Stimulated activated CD4-positive, alpha-beta T cell treated with anti-CD3 and anti-CD28 coated beads, TNF-alpha, amount 100 ng/mL, for 48 hours (primary cell): ENCODE measurements at places on chromosomes 16 and 17.
A peak's percentile ranks its signal among the peaks of the same experiment; 100 is the strongest.

DNA sequence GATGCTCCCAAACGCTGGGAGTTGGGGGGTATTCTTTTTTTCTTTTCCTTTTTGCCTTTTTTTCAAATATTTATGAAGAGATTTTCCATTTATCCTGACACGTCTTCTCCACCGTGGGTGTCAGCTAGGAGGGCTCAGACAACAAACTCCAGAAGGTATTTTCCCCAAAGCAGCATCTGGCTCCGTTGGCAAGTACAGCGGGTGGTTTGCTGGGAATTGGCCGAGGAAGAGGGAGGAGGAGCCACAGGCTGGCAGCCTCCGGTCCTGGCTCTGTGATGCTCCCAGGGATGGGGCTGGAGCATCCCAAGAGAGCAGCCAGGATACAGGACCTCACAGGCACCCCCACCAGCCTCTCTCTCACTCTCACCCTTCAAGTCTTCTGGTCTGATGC, 10.9 kb upstream of the CACNG4 start:
- DNase-seq: no peak

DNA sequence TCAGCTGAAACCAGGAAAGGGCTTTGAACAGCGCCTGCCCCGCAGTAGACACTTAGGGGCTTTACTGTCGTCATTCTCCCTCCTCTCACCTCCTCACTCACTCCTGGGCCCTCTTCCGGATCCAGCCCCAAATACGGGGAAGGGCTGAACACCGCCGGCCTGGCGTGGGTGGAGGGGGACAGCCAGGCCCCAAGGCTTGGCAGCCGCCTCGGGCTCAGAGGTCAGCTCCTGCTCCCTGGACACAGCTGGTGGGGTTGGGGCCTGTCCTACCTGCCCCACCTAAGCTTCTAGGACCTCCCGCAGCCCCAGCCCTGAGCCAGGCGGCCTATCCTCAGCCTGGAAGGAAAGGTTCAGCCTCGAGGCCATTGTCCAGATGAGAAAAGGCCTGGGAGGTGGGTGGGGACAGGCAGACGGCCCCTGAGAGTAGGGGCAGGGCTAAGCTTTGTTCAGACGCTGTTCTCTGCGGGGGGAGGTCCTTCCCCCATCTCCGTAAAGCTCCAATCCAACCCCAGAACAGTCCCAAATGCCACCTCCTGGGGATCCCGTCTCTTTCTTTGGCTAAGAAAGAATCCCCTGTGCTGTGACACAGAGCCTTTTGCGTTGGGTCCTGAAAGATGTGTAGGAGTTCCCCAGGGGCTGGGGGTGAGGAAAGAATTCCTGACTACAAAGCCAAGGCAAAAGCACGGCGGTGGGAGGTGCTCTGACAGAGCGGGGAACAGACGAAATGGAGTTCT, 881 bp upstream of the LLGL1 start:
- no peak for DNase-seq

DNA sequence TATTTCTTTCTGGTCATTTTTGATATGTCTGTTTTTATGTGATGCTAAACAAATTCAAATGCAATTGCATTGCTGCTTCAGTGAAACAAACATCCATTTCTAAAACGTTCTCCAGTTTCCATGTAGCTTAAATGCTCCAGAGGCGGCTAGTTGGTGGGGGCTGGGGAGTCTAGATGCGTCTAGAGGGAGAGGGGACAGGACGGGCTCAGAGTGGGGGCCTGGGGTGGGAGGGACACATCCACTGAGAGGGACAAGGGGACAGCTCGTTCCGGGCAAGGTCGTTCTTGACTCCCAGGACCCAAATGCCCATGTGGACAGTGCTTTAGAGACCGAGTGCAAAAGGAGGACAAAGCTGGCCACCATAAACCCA, 102.3 kb downstream of the FOXL1 start:
- DNase-seq: no peak

DNA sequence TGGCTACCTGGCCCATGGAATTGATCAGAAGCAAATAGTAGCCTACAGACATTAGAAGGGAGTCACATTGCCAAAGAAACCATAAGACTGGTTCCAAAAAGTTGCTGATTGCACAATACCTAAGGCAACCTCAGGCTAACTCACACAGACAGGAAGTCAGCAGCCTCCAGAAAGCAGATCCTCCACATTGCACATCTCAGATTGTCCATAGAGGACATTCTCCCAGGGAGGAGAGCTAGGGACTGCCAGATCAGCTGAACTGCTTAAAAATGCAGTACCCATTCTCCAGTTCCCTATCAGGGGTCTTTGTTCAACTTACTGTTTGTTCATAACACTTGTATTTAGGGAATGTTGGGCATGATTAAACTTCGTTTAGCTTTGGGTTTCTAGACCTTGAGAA, 4.2 kb downstream of the CCL3 start:
- DNase-seq: no peak

- DNase-seq: no peak
Measured at GRCh38 chr16:84728853-84729424, 29.1 kb downstream of the USP10 start.

DNA sequence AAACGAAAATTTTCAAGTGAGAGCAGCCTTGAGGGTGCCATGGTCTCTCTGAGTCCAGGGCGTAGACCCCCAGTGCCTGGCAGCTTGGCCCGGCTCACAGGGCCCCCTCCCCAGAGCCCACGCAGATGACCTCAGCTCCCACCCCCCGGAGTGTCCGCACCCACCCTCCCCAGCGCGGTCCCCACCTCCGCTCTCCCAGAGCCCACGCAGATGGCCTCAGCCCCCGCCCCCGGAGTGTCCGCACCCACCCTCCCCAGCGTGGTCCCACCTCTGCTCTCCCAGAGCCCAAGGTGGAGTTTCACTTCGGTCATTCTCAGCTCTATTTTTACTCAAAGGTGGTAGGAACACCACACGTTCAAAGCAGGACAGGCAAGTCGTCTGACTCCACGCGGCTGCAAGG, 13.9 kb downstream of the ABR start:
- no peak for DNase-seq

DNA sequence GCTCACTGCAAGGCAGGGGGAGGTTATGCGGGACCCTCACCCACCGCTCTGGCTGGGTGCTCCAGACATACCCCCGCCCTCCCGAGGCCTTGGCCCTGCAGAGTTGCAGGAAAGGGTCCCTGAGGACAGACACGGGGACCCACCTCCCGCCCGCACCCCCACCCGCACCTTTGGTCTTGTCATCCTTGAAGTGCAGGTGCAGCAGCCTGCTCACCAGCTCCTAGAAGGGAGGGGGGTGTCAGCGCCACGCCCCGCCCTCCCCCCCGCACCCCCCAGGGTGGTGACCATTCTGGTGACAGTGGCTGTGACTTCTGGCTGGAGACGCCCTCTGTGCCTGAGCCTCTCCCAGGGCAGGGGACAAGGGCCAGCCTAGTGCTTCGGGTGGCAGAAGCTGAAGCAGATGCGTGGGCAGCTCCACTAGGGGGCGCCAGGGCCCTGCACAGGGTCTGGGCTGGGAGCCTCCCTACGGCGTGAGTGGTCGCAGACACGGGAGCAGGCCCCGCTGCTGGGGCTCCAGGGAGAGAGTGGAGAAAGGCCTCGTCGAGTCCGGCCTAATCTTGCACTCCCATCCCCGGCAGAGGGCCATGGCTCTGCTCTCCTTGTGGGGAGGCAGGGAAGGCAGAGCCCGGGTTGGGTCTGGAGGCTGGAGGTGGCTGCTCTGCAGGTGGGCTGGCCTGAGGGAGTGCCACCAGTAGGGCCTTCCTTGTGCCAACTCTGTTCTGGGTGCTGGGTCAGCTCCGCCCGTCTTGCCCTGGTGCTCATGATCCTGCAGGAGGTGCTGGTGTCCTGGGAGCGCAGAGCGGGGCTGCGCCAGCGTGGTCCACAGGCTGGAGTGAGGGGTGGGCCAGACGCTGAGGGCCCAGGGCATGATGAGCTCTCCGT, 2.7 kb downstream of the CENPX start:
- DNase-seq: peak; percentile 52

- DNase-seq: no peak
Measured at GRCh38 chr17:1171953-1172352, 7.8 kb downstream of the ABR start.

DNA sequence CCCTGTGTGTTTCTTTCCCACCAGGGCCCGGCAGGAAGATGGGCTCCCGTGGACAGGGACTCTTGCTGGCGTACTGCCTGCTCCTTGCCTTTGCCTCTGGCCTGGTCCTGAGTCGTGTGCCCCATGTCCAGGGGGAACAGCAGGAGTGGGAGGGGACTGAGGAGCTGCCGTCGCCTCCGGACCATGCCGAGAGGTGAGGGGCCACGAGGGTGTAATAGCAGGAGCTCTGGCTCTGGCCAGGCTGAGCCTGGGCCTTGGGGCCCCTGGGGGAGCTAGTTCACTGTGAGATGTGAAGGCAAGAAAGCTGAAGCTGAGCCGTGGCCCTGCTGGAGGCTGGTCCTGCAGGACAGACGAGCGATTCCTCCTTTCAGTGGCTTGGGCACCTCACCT, 20.0 kb downstream of the C1QTNF1 start:
- DNase-seq: no peak

DNA sequence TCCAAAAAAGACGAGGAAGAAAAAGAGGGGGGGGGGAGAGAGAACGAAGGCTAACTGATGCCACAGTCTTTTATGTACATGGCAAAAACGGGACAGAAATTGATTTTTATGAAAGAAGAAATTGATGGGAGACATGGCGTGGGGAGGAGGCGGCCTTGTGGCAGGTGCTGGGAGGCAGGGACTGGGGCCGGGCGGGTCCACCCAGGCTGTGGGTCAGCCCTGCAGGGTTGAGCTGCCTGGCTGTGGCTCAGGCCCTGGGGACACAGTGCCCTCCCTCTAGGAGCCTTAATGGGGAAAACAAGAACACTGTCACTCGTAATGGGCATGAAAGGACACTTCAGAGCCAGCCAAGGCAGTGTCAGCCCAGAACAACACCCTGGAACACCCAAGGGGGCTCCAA, 34.8 kb downstream of the SNX20 start:
- no peak for DNase-seq

DNA sequence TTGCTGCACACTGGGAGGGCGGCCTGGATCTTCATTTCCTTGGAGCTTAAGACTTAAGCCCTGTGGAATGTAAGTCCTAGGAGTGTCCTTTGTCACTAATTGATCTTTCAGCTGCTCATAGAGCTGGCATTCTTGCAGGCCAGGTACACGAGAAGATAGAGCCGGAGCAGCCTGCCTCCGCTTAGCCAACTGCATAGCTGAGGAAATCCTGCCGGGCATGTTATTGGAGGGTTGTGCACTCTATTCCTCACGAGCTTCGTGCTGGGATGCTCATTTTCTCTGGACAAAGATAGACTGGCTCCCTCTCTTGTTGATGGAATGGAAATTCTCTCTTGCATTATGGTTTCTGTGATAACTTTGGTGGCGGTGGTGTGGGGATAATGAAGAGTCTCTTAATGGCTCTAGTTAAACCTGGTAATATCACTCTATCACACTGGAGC, 76.9 kb downstream of the RPA1 start:
- no peak for DNase-seq

DNA sequence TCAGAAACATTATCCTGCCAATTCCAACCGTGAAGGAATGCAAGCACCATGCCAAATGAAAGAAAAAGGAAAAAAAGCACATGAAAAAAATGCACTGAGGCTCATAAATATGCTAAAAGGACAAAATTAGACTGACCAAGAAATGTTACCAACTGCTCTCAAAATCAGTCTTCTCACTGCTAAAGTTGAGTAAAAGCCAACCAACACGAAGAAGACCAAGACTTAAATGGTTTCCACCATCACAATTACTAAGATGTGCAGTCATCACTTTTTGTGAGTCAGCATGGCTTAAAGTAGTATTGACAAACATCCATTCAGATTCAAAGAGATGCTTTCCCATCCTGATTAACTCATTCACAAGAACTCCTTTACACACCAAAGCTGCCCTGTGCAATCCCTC, 16.4 kb downstream of the CDYL2 start:
- no peak for DNase-seq

DNA sequence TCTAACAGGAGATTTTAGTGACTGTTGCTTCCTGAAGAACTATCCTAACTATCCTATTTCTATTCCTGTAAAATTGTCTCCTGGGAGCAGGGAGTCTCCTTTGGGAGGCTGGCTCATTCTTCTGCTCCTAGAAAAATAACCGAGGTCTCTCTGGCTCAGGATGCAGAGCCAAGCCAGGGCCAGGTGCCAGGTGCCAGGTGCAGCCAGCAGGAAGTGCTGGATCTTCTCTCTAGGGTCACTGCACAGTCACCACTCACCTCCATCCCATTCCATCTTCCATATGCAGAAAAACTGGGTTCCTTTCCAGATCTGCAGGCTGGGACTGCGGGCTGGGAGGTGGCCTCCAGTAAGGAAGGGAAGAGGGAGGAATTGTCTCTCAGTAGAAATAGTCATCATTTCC, 3.8 kb upstream of the TMC7 start:
- DNase-seq: no peak

DNA sequence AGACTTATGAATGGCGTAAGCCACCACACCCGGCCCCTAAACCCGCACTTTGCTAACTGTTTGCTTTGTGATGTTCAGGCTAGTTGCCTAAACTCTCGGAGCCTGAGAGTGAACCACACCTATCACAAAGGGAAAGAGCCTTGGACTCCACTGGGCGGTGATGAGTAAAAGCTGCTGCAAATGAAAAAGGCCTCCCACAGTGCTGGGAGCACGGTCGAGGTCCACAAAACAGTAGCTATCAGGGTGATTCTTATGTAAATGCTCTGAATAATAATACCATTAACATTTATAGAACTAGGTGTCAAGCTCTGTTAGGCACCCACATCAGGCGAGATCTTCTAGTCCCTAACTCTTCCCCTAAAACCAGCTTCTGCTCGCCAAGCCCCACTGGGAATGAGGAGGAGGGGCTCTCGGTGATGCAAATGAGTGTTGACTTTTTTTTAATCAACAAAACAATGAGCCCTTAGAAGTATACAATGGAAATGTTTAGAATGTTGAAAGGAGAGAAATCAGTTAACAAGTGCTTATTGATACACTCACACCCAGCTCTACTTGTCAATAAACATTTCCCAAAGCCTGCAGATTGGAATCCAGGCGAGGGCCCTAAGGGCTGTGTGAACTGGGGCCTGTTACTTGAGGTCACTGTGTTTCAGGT, 19.8 kb downstream of the FBRS start:
- DNase-seq: no peak

GRCh38 chr16:11658896-11659708, 9.2 kb upstream of the SNN start:
- no peak for DNase-seq

DNA sequence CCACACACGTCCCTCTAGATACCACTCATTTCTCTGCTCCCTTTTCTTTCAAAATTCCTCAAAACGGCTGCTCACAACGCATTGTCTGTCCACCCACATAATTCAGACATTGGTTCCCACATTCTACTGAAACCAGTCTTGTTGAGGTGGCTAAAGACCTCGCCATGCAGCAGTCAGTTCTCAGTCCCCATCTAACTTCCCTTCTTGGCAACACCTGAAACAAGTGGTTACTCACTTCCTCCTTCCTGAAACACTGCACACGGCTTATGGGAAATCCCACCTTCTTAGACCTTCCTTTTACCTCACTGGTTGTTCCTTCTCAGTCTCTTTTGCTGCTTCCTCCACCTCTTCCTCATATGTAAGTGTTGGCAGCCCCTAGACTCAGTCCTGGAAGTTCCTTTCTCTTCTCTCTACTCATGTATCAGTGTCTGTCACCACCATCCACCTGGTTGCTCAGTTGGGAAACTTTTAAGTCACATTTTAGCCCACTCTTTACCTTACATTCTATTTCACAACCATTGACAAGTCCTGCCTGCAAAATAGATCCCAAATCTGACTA, 277.1 kb downstream of the CEP112 start:
- DNase-seq: no peak
